ENCODE measurements at places on chromosomes 16 and 17.

- DNase-seq = no peak
Measured at GRCh38 chr16:8182761-8183160, 407.6 kb downstream of the TMEM114 start.

DNA sequence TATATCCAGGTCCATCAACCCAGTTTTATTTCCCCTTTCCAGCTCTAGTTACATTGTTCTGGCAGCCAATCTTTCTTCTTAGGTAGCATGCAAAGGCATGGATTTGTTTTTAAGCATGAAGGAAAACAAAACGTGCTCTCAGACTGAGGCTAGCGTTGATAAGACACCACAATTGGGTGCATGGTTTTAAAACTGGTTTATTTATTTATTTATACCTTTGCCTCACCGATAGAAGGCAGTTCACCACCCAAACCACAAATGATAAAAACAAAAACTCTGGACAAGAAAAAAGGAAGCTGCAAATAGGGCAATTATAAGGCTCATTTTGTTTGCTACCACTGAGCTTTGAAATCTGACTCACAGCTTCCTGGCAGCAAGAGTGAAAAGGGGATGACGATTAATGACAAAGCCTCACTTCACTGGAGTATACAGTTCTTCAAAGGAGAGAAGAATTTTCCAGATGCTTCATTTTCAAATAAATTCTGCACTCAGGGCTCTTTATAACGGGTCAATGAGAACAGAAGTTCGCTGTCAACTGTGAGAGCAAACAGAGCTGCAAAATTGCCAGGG, 278.4 kb upstream of the IRX5 start:
- no peak for DNase-seq

DNA sequence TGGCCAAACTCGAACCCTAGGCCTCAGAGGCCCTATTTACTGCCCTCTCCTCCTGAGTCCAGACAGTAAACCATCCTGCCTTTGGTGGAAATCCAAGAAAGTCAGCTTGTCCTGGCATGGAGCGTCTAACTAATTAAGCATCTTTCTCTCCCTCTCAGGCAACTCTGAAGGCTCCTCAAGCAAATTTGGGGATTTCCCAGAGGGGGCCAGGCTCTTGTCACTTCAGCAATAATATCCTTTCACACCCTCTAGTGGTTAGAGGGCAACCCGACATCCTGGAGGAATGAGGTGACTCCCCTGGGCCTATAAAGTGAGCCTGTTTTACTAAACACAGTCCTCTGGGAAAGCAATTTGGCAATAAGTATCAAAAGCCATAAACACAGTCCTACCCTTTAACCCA, 60.4 kb downstream of the NOG start:
- peak; percentile 43 for DNase-seq

DNA sequence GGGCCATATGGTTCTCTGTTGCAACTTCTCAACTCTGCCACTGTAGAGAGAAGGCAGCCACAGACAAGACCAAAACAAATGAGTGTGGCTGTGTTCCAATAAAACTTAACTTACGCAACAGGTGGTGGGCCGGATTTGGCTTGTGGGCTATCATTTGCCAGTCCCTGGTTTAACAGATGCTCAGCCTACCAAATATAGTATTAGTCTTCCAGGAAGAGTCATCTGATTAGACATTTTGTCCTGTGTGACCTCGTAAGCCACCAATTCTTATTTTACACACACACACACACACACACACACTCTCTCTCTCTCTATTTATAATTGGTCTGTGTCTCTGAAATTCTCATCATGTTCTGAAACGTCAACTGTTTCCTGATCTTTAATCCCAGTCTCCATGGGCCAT, 245.9 kb downstream of the XYLT1 start:
- DNase-seq = no peak

GRCh38 chr17:27756467-27757371, 43.6 kb downstream of the NOS2 start:
- DNase-seq = peak; percentile 59

DNA sequence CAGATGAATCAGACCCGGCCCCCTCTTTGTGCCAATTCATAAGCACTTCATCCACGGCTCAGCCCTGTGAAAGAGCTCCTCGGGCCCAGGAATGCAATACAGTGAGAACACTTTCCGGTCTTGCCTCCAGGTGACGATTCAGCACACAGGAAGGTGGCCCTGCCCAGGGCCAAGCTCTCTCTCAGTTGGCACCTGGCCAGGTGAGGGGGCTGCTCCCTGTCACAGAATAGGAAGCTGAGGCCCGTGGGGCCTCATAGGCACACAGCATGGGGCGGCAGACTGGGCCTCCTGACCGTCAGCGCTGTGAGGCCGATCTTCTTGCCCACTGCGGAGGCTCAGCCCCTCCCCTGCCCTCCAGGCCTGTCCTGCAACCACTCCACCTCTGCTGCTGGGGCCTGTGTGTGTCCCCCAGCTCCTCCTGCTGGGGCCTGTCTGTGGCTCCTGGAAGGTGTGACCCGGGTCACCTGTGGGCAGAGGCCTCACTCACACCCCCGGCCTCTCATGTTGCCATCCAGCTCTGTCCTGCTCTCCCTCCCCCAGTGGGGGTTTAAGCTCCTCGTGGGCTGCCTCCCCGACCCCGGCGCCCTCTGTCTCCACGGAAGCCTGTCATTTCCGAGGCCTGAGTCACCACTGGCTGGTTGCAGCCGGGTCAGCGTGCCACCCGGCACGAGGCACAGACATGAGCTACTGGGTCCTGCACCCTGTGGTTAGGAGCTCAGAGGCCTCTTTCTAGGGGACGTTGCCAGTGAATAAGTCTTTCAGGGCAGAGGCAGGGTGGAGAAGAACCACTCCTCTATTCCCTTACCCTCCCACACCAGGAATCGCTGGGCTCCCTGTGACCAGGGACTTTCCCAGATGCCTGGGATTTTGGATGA, 114.4 kb downstream of the SEC14L1 start:
- no peak for DNase-seq

GRCh38 chr16:69831212-69832123, 69.3 kb downstream of the WWP2 start:
- no peak for DNase-seq

DNA sequence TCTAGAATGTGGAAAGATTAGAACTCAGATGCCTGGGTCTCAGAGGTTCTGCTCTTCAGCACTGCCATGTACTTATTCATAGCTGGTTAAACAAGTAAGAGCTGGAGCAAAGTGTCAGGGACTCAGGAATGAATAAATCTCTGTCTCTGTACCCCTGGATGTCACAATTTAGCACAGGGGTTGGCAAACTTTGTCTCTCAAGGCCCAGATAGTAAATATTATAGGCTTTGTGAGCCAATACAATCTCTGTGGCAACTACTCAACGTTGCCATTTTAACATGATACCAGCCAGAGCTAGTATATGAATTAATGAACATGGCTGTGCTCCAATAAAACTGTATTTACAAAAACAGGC, 220.3 kb upstream of the MON1B start:
- DNase-seq = no peak

- peak; percentile 55 for DNase-seq
Measured at GRCh38 chr17:48612854-48613691, 2.0 kb downstream of the HOXB8 start.

- no peak for DNase-seq
Measured at GRCh38 chr16:87311387-87311786, 5.8 kb downstream of the C16orf95 start.

DNA sequence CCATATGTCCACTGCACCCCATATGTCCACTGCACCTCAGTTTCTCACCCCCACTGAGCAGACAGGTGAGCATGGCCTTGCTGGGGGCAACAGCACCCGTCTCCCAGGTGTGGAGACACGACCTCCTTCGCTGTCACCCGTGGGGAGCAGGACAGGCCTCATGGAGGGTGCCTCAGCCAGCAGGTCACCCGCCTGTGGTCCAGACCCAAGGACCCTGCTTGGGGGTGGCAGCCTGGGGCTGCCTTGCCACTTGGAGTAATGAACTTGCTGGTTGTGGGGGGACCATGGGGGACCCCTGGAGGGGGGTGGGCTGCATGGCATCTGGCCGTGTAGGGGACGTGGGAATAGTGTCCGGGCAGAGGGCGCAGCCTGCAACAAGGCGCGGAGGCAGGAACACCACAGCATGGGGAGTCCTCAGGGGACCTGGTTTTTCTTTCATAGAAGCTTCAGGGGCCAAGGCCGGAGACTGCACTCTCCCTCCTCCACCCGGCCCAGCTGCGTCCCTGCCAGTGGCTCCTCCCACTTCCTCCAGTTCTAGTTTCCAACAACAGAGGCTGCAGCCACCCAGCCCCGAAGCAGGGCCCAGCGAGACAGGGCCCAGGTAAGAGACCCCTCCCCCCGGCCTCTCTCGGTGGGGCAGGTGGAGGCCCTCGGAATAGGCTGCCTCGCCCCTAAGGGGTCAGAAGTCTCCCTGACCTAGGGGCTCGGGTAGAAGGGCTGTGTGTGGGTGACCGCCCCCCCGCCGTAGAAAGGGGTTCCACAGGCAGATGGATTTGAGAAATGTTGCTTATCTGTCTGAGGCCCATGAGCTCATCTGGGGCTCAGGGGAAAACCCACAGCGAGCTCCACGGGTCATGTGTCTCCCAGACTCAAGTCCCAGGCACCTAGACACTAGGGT, at the start of gene NHLRC4:
TSS of gene NHLRC4 (plus strand) at position 531 of the 898 bp plus-strand sequence. CDS start 1,043 bp downstream, outside the sequence.
- DNase-seq = peak; percentile 37

DNA sequence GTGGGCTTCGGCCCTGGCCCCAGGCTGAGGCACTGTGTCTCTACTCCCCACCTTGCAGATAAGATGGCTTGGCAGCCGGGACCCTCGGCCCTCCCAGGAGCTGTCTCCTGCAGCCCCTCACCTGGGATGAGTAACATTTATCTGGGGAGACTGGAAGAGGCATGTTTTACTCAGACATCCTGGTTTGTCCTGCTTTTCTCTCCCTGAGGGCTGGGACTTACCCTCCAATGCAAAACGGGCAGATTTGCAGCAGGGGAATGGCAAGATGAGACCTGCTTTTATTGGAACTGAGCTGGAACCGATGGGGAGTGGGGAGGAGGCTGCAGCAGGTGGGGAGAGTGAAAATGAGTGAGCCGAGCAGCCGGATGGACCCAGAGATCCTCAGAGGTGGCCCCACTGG, 27.3 kb upstream of the UBE2G1 start:
- no peak for DNase-seq

- no peak for DNase-seq
Measured at GRCh38 chr16:54986409-54986808, 55.7 kb downstream of the IRX5 start.

DNA sequence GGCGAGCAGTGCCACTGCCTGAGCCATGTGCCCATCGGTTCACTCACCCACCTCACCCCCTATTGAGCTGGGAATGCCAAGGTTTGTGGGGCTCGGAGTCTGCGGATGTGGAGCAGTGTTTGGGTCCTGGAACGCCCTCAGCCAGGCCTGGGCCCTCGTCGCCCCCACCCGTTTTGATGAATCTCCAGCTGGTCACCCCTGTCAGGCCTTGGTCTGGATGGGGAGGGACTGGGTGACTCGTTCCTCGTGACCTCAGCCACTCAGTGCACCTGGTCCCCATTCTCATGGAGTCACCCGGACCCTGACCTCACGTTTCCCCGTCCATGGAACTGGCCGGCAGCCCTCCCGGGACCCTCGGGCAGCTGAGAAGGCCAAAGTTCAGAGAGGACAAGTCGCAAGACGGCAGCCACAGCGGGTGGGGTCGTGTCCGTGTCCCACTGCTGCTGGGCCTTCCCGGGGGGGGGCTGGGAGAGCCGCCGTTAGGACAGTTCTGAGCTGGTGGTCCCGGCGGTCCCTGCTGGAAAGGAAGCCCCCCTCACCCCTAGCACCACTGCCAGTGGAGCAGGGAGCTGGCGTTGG, 23.2 kb downstream of the GSE1 start:
- DNase-seq = no peak

GRCh38 chr16:77469634-77470033, 34.8 kb upstream of the ADAMTS18 start:
- DNase-seq = no peak

- no peak for DNase-seq
Measured at GRCh38 chr17:45366049-45366448, 49.2 kb upstream of the MAP3K14 start.

DNA sequence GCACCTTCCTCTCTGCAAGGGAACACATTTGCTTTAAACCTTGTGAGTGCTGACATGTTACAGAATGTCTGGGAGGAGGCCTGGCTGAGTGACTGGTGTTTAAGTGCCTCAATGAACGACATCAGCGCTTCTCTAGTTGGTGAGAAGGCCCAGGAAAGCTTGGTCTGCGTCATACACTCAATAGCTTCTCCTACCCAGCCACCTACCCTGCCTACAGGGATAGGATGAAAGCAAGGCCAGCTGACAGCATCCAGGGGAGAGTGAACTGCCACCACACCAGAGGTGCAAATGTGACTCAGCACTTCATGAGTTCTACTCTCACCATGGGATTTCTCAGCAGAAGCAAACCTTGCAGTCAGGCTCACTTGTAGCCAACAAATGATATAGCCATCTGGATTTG, 31.7 kb upstream of the CFAP20 start:
- no peak for DNase-seq

DNA sequence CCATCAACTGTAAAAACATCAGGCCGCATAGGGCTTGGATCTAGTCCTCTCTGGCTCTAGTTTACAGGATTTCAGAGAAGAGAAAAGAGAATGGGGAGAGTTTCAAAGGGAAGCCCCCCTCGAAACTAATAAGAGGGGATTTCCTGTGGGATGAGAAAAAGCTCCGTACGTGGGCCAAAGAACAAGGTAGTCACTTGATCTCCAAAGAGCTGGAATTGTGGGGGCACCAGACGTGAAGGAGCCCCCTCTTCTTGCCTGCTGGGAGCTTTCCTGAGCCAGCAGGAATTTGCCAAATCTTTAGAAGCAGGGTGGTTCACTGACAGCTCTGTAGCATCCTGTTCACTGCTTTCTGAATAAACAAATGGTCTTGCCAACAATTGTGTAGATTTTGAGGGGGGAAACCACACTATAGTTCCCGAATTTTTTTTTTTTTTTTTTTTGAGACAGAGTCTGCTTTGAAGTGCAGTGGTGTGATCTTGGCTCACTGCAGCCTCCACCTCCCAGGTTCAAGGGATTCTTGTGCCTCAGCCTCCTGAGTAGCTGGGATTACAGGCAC, 7.0 kb upstream of the TMIGD1 start:
- no peak for DNase-seq
